ENCODE measurements at places on chromosomes 7 and 10.
A peak's percentile ranks its signal among the peaks of the same experiment; 100 is the strongest.

- DNase-seq: no peak
These were observed 330.0 kb downstream of the BBS9 start for GRCh38 chr7:33459340-33459751.

- no peak for DNase-seq
These were observed 121.7 kb downstream of the MACC1 start for GRCh38 chr7:20095436-20095835.

GRCh38 chr10:96325719-96326373, 21.6 kb downstream of the DNTT start:
- peak; percentile 63 for DNase-seq

- no peak for DNase-seq
These were observed 26.3 kb upstream of the COL1A2 start for GRCh38 chr7:94368371-94368791.

GRCh38 chr7:39536951-39537350, 29.3 kb upstream of the YAE1 start:
- DNase-seq: no peak

- no peak for DNase-seq
These were observed 653.0 kb upstream of the MGMT start for GRCh38 chr10:128814024-128814423.

- no peak for DNase-seq
These were observed 49.7 kb upstream of the KIF5B start for GRCh38 chr10:32105782-32106382.

DNA sequence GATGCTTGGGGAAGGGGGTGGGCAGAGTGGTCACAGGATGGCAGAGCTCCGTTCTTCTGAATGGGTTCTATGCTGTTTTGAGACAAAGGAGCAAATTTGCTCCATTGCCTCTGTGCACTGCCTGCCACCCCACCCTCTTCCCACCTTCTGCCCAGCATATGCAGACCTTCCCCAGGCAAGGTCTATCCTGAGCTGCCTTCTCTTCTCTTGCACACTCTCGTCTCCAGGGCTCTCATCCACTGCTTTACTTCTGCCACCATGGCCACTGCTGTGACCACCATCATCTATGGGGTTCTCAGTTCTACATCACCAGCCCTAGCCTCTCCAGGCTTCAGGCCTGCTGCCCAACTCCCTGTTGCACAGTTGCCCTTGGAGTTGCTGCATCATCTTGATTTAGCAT, 230.4 kb downstream of the TMEM178B start:
- no peak for DNase-seq

GRCh38 chr7:128871050-128871449, 8.4 kb downstream of the ATP6V1F start:
- DNase-seq: no peak

- no peak for DNase-seq
These were observed 57.4 kb upstream of the NEBL start for GRCh38 chr10:20954519-20954918.

DNA sequence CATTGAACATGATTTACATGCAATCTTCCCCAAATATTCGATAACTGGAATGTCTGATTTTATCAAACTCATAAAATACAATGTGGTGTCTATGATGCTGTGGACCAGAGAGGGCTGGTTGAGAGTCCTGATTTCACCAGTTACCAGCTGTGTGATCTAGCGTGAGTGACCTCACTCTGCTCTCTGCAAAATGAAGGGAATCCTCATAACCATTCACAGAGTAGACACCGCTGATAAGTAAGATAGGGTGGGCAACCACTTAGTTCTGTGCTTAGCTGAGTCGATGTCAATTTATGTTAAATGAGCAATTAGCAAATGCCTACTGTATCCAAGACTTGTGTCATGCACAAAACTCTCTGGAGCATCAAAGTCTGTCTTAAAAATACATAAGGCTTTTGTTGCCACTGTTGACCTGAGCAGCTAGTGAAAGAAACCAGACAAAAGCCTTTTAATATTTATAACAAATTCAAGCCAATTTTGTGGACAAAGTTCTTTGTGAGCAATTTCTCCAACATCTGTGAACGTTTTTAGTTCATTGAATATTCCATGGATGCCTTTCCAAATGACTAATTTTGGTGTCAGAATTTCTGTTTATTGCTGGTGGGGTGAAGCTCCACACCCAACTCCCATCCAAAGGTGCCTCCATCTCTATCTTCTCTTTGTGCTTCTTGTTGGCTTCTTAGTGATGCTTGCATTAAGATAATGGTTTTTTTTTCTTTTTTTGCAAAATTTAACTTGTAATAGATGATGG, 314.2 kb downstream of the ADRA2A start:
- no peak for DNase-seq

DNA sequence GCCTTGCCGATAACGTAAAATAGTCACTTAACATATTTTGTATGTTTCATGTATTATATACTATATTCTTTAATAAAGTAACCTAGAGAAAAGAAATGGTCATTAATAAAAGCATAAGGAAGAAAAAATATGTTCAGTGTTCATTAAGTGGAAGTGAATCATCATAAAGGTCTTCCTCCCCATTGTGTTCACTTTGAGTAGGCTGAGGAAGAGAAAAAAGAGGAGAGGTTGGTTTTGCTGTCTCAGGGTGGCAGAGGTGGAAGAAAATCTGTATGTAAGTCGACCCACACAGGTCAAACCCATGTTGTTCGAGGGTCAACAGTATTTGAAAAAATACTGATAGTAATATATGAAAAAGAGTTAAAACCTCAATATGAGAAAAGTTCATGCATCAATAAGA, 90.3 kb downstream of the GLCCI1 start:
- no peak for DNase-seq

DNA sequence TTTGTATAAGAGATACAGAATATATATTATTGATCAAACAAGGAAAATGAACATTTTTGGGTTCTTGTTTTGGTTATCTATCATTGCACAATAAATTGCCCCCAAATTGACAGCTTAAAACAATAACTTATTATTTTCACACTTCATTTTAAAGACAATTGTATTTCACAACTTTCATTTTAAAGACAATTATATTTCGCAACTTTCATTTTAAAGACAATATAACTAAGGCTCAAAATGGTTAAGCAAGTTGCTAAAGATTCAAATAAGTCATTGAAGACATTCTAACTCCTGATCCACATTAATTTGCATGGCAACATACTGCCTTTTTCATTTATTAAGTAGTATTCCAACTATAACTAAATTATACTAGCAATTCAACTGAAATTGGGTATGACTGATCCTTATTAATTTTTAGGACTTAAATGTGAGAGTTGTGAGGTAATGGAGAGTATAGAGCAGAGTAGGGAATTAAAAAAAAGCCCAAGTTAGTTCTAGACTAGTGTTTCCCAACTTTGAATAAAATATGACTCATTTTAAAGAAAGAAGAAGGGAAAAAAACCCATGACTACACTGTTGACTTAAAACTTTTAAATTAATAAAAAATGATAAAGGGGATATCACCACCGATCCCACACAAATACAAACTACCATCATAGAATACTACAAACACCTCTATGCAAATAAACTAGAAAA, 9.9 kb upstream of the STEAP2 start:
- no peak for DNase-seq

DNA sequence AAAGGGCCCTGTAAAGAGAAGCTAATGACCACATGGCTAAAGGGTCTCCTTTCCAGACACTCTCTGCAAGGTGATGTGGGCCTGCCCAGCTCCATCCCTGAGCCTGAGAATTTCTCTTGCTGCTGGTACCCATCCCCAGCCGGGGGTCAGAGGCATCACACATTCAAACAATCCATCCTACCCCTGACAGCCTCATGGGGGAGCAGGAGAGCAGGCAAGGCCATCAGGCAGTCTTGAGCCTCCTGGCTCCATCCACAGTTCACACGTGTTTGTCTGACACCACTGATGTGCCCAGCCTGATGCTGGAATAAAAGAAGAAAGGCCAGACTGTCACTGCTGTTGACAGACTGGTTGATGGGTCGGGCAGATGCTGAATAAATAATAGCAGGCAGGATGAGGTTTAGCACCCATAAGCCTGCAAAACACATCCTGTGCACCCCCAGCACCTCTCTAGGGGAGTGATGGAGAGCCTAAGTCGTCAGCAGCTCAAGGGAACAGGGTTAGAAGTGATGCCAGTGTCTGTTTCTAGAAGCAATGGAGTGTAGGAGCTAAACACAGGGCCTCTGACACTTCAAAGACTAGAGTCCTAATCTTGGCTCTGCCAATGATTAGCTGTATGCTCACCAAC, 43.5 kb downstream of the TLL2 start:
- DNase-seq: peak; percentile 69

DNA sequence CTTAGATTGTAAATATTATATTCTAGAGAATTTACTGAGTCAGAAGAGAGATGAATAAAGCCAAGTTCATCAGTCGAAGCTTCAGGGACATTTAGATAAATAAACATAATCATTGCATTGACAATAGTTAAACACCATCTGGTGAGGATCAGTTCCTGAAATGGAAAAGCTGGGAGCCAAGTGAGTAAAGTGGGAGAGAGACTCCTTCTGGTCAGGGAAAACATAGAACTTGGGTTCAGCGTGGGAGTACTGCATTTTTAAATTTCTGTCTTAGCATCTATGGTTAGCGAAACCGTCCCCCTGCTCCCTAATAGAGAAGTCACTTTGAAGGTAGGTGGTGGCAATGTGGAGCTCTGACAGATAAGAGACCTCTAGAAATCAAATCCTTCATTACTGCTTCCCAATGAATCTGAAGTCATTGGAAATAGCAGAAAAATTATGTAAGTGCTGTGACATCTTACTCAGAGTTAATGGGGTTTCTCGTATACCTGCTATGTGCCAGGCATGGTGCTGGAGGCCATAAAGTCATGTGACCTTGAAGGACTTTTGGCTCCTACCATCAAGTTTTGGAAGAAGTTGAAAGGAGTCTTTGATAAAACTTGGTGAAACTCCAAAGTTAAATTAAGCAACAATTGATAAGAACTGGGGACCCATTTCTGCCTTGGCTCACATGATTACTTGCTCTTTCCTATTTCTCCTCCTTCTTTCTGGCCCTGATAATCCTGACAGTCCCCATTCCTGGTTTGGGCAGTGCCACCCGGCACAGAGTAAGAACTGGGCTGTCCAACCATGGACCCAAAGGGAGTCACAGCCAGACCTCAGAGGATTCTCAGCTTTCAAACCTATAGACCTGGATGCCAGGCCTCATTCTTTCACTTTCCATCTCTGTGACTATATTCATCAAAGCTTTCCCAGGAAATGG, 211.2 kb downstream of the C7orf25 start:
- no peak for DNase-seq

DNA sequence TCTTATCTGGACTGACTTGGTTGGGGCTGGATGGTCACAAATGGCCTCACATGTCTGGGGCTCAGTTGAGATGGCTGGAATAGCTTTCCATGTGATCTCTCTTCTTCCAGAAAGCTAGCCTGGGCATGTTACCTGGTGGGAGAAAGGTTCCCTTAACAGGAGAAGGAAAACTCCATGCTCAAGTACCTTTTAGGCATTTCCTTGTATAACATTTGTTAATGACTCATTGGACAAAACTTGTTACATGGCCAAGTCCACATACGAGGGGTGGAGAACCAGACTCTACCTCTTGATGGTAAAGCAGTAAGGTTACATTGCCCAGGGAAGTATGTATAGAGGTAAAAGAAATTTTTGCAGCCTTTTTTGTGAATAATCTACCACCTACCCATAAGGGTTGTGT, 826.4 kb downstream of the LRMDA start:
- no peak for DNase-seq

GRCh38 chr10:55820071-55820470, 541.0 kb downstream of the ZWINT start:
- DNase-seq: no peak

DNA sequence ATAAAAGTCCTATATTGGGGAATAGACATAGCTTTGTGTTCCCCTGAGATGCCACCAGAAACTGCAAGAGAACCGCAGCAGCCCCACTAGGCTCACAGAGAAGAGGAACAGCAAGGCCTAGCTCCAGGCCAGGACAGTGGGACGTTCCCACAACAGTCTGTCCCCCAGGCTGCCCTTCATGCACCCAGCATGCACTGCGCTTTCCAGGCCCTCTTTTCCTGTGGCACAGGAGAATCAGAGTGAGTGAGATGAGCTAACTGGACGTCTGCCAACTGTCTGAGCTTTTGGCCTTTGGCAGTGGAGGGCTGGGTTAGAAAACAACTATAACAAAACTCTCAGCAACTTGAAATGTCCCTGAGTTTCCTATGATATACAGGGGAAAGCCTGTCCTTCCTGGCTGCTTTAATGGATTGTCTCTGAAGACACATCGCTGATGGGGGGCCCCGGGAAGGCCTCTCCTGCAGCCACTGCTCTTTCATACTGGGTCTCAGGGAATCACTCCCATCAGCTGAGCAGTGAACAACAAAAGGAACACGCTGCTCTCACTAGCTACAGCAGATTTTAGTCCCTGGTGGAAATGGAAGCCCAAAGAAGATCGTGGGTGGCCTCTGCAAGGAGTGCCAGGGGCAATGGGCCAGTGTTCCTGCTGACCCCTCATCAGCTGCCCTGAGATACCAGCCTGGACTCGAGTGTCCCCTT, 53.5 kb downstream of the PODXL start:
- no peak for DNase-seq

DNA sequence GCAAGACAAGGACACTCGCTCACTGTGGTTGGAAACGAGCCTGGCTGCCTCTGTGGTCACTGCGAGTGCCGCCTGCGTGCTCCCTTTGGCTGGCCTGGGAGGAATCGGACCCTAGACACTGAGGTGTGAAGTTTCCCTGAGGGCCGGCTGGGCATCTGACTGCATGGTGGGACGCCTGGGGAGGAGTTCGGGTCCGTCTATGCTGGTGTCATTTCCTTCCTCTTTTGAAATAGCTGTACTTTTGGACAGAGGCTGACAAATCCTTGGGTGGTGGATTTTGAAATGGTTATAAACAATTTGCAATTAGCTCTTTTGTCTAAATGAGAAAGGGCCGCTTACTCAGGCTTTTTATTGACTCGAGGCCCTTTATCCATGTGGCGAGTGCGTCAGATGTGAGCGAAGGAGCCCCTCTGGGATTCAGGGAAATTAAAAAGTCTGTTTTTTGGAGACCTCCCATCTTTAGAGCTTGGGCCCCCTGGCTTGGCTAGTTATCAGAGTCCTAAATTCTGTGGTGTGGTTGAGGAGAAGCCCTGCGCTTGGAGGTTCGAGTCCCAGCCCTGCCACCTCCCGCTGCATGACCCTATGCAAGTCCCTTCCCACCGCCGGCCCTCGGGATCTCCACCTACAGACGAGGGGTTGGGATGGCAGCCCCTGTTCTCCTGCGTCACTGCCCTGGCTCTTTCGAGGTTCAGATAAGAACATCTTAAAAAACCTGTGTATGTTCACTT, 147.1 kb downstream of the RGS10 start:
- peak; percentile 67 for DNase-seq
